ENCODE measurements at places on chromosomes 1 and 21.

DNA sequence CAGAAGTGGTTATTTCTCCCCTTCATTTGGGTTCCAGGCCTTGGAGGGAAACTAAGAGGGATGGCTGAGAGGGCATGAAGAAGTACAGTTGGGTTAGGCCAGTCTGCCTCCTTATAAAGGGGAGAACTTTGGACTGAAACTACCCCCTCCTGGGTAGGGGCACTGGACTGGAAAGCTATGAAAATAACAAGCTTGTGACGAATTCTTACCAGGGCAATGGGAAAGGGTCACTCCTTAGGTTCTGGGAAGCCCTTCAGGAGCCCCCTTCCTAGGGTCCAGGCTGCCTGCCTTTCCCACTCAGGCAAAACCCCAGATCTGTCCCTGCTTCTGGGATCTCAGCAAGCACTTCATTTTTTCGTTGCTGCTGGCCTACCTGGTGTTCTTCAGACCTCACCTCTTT lies 9.8 kb upstream of the P3R3URF start:
- DNase-seq: no peak

DNA sequence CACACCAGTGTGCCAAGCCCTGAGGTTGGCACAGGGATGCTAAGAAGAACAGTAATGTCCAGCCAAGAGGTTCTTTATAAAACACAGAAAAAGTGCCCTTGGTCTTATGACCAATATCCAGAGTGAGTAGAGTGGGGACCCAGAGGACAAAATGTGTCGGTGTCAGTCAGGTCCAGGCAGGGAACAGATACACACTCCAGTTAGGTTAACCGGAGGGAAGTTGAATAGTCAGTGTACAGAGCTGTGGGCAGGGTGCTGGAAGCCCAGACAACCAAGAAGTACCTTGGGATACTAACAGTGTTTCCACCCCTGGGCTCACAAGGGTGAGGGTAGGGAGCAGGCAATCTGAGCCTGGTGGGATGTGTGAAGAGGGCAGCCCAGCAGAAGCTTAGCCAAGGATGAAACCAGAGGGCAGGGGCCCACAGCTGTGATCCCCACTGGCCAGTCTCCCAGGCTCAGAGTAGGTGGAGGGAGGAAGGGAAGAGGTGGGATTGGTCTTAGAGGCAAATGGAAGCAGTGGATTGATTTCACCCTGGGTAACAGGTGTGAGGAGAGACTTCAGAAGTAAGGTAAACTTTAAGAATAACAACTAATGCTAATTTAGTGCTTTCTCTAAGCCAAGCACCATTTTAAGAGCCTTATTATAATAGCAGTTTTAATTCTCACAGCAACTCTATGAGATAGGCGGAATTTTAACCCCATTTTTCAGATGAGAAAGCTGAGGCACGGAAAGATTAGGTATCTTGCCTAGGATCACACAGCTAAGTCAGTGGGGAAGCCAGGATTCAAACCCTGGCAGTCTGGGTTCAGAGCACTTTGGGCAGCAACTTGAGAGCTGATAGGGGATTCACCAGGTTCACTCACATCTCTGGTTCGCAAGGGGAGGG lies 143.4 kb upstream of the HOOK1 start:
- no peak for DNase-seq

GRCh38 chr1:13593511-13594131 lies 10.0 kb downstream of the PDPN start:
- no peak for DNase-seq

DNA sequence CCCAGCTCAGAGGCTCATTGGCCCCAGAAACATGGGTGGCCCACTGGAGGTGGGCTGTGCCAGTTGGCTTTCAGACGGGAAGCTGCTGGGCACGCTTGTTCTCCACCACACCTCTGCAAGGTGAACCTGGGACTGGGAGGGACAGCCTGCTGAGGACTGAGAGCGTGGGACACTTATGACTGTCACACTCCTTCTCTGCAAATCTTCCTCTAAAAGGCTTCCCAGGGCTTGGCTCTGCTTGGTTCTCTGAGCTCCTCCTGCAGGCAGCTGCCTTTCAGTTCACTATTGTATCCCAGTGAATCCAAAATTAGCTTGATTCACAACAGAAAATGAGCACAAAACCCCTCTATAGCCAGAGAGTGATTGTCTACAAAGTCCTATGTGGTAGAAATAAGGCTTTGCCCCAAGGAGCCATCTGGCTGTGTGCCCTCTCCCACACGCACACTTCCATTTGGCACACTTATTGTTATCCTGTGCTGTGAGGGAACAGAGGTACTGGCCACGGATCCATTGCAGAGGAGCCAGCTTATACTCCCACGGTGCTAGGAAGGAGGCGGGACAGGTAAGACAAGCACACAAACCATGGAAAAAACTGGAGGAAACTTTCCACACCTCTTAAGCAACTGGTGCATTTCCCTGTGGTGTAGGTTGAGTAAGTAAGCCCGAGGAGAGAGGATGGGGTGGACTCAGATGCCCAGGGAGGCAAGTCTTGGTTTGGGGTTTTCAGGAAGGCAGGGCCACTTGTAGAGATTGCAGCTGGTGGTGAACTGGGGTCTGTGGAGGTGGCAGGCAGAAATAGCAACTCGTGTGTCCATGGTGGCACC lies 18.9 kb upstream of the BTG2 start:
- DNase-seq: no peak

DNA sequence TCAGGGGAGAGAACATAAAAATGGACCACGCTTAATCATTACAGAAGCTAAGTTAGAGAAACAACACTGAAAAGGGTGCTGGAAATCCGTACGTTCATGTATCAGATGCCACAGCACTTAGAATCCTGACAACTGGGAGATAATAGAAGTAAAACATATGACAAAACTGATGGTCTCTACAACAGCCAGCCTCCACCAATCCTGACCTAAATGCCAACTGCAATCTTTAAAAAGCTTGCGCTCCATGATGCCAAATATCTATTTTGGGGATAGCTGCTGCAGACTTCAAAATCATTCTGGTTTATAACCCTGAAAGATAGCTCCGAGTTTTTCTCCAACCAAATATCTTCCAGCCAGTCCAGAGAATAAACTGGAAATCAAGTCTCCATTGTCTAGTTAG lies 178.3 kb downstream of the RERE start:
- DNase-seq: no peak
